ENCODE measurements at places on chromosomes 1 and 21. TPM values are rescaled to one million over a fixed set of nuclear protein-coding genes. Genes with fewer than 3 reads are reported as not detected.

CRYZ gene
- total RNA-seq, result 47.7 TPM

GRCh38 chr1:17117451-17118265, 1.6 kb downstream of the PADI2 start:
- no peak for ATAC-seq

DNA sequence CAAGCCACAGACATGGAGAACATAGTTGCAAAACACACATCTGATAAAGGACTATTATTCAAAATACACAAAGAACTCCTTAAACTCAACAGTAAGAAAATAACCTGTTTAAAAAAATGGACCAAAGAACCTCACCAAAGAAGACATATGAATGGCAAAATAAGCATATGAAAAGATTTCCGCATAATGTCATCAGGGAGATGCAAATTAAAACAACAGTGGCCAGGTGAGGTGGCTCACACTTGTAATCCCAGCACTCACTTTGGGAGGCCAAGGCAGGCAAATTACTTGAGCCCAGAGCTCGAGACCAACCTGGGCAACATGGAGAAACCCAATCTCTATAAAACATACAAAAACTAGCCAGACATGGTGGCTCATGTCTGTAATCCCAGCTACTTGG, 50.4 kb downstream of the PRPF38A start:
- no peak for ATAC-seq

BATF3 gene
- 129 TPM for total RNA-seq

DNA sequence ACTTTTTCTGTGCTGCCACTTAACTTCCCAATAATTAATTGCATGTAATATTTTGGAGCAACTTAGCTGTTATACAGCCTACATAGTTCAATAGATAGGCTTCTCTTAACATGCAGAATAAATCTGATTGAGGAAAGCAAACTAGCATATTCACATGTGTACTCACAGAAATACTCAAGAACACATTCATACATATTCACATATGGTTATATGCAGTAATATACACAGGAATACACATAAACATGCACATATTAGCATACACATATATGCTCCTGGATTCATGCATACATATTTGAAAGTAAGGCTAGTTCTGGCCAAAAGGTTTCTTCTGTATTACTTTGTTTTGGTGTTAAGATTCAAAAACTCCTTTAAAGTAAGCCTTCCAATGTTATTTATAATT, 73.1 kb downstream of the HMCN1 start:
- ATAC-seq, result no peak

NBPF4 gene
- total RNA-seq, result not detected

SPRR2E gene
- not detected for total RNA-seq

DNA sequence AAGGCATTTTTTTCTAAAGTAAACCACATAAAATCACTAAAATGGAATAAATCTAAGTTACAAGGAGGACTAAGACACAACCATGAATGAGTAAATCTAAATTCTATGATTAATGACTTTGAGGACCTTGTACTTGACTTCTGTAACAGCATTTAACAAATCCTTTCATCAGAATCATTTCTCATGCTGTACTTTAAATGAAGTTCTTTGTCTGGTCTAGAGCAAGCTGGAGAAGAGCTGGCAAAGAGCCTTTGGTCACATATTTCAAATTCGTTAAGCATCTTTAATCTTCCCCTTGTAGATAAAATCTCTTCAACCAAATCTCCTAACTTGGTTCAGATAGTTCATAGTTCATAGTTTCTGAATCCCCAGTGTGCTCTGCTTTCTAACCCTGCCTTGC, 405.4 kb downstream of the PTPRC start:
- ATAC-seq, result no peak

DNA sequence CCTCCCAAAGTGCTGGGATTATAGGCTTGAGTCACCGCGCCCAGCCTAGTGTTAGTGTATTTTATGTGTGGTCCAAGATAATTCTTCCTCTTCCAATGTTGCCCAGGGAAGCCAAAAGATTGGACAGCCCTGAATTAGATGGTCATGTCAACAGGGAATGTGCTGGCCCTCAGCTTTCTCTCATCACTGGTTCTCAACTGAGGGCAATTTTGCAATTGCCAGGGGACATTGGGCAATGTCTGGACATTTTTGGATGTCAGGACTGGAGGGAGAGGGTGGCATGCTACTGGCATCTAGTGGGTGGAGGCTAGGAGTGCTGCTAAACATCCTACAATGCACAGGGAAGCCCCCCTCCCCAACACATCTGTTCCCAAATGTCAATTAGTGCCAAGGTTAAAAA, 95.0 kb downstream of the LAMC2 start:
- ATAC-seq, result no peak

GRCh38 chr1:16318555-16318954, 33.7 kb downstream of the FBXO42 start:
- no peak for ATAC-seq

- ATAC-seq, result no peak
Measured at GRCh38 chr21:42073145-42074099, 2.3 kb downstream of the UMODL1 start.

TMCO2 gene
- total RNA-seq, result not detected
